ENCODE measurements at places on chromosomes 6 and 20. TPM values are rescaled to one million over a fixed set of nuclear protein-coding genes. Genes with fewer than 3 reads are reported as not detected.

GRCh38 chr20:16661756-16662155, 68.1 kb upstream of the SNRPB2 start:
- H3K27me3 ChIP-seq = peaks cover 6% of the 10 kb centered on the region
- peaks cover 26% of the 10 kb centered on the region for H3K4me1 ChIP-seq
- DNase-seq = no peak
- H3K4me3 ChIP-seq = no peak overlapping the region
- H3K27ac ChIP-seq = peak overlapping the region; percentile 78

The BMP6 gene
- 0.25 TPM for total RNA-seq

GRCh38 chr6:106026748-106027715, 59.1 kb upstream of the PRDM1 start:
- no peaks in the 10 kb centered on the region for H3K36me3 ChIP-seq
- DNase-seq = no peak
- no peaks in the 10 kb centered on the region for H3K27me3 ChIP-seq
- no peaks in the 10 kb centered on the region for H3K4me1 ChIP-seq
- H3K27ac ChIP-seq = no peak overlapping the region

The BPI gene
- not detected for total RNA-seq

DNA sequence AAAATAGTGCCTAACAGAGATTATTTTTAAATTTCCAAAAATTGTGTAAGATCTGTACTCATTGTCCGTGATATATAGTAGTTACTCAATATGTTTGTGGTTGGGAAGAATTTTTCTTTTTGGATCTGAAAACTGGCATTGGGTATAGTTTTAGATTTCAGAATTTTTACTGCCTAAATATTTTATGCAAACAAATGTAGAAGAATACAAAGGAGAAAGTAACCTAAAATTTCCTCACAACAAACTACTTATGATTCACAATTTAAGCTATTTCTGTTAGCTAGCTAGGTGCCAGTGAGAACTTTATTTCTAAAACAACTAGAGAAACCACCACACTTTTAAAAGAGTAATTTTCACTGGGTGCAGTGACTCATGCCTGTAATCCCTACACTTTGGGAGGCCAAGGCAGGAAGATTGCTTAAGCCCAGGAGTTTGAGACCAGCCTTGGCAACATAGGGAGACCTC, 38.8 kb downstream of the SESN1 start:
- no peaks in the 10 kb centered on the region for H3K36me3 ChIP-seq
- no peak overlapping the region for H3K4me3 ChIP-seq
- H3K4me1 ChIP-seq = peaks cover 33% of the 10 kb centered on the region
- H3K27me3 ChIP-seq = peaks cover 2% of the 10 kb centered on the region
- no peak overlapping the region for H3K27ac ChIP-seq
